Upper lobe of left lung (tissue), 6 donors: ENCODE measurements at places on chromosomes 2 and 18. TPM values are rescaled to one million over a fixed set of nuclear protein-coding genes. Genes with fewer than 3 reads are reported as not detected.

DNA sequence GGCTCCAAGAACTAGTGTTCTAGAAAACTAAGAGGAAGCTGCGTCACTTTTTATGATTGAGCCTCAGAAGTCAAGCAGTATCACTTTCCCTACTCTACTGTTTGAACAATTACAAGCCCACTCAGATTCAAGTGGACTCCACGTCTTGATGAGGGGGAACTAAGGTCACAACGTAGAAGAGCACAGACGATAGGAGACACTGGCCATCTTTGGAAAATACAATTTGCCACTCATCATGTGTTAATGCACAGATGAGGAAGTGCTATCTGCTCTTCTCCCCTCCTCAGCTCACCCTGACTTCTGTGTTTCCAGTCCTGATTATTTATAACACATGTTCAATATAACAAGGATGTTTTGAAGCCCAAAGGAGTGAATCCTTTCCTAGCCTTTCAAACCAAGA lies 76.1 kb upstream of the CYP1B1 start:
- H3K4me3 ChIP-seq, result no peak overlapping the region
- H3K27ac ChIP-seq, result no peak overlapping the region
- no peak for DNase-seq
- H3K27me3 ChIP-seq, result no peaks in the 10 kb centered on the region
- H3K36me3 ChIP-seq, result no peaks in the 10 kb centered on the region

- H3K4me3 ChIP-seq, result no peak overlapping the region
- no peaks in the 10 kb centered on the region for H3K27me3 ChIP-seq
- H3K4me1 ChIP-seq, result peaks cover 6% of the 10 kb centered on the region
- peaks cover 2% of the 10 kb centered on the region for H3K36me3 ChIP-seq
- no peak overlapping the region for H3K27ac ChIP-seq
- no peak for DNase-seq
Measured at GRCh38 chr18:50982802-50983179, 15.0 kb downstream of the ELAC1 start.

DNA sequence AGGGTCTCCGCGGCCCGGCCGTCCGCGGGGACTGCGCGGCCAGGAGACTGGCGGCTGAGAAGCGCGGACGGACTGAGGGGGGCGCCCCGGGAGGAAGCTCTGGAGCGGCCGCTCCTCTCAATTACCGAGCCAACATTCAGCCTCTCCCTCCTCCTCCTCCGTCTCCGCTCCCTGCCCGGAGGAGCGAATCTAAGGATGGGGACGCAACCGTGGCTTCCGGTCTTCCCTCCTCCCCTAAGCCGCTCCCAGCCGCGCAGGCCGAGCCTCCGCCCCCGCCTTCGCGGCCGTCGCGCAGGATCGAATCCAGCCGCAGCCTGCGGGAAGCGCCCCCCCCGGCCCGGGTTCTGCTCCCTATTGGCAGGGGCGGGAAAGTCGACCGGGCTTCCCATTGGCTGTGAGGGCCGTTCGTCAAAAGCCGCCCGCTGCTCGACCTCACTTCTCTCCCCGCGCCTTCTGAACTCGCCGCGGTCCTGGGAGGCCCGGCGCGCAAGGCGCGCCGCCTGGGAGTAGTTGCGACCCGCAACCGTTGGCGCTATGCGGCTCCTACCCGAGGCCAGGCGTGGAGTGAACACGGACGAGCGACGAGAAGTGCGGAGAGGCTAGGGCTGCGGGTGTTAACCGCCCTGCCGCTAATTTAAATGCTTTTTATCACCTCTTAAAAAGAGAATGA lies at the start of gene HNRNPLL:
HNRNPLL (minus strand) TSS at position 197 of the 670 bp plus-strand sequence. CDS start 302 bp downstream, outside the sequence.
- no peaks in the 10 kb centered on the region for H3K27me3 ChIP-seq
- peak within 1 kb of the TSS; percentile 99 for H3K27ac ChIP-seq
- peak; percentile 97 for DNase-seq
- H3K4me1 ChIP-seq, result peaks cover 48% of the 10 kb centered on the region
- no peaks in the 10 kb centered on the region for H3K36me3 ChIP-seq

DNA sequence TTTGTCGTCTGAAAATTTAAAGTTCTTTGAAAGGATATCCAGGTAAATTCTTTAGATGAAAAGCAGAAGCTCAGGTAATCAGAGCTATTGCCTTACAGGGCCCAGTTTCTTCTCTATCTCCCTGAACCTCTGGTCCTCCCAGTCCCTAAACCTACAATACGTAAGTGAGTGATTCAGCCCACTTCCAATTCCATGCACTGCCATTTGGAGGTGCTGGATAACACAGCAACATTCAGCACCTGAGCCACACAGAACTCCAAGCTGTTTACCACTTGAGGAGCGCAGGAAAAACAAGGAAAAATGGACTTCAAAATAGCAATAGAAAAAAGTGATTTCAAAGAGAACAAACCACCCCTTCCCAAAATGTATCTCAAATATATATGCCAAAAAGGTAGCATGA lies 105.0 kb upstream of the DNAJC10 start:
- no peak for DNase-seq
- H3K27me3 ChIP-seq, result no peaks in the 10 kb centered on the region
- no peaks in the 10 kb centered on the region for H3K4me1 ChIP-seq

- H3K4me1 ChIP-seq, result no peaks in the 10 kb centered on the region
- no peak overlapping the region for H3K27ac ChIP-seq
- no peak for DNase-seq
- no peaks in the 10 kb centered on the region for H3K27me3 ChIP-seq
- H3K4me3 ChIP-seq, result no peak overlapping the region
- H3K36me3 ChIP-seq, result no peaks in the 10 kb centered on the region
Measured at GRCh38 chr2:116810071-116810470, 1004.4 kb upstream of the DDX18 start.

DNA sequence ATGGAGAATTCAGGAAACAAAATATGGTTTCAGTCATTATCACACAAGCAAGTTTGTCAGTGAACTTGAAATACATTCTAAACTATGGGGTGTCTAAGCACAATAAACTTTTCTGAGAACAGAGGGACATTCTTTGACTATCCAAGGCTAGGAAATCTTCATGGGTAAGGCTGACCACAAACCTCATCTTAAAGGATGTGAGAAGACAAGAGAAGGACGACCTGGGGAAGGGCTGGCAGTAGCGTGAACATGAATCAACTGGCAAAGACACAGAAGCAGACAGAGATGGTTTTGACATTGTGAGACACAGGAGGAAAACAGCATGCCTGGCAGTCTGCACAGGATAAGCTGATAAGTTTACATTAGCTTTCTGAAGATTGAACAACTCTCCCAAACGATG lies 752.4 kb upstream of the SLC8A1 start:
- H3K4me1 ChIP-seq, result no peaks in the 10 kb centered on the region
- no peak overlapping the region for H3K27ac ChIP-seq
- H3K27me3 ChIP-seq, result no peaks in the 10 kb centered on the region
- no peak for DNase-seq
- no peaks in the 10 kb centered on the region for H3K36me3 ChIP-seq
- H3K4me3 ChIP-seq, result no peak overlapping the region

SERPINB3 gene
- total RNA-seq, result not detected

MAP2 gene
- 29.8 TPM for total RNA-seq

SPDYA gene
- total RNA-seq, result 1.7 TPM
